GM20000 (cell line): ENCODE measurements at places on chromosomes 7 and 10.
A peak's percentile ranks its signal among the peaks of the same experiment; 100 is the strongest.

GRCh38 chr10:86668297-86669165 is at the start of gene LDB3:
TSS of gene LDB3 (plus strand) at chr10:86668511. CDS start at chr10:86668692, 181 bp downstream.
- peak; percentile 64 for DNase-seq

DNA sequence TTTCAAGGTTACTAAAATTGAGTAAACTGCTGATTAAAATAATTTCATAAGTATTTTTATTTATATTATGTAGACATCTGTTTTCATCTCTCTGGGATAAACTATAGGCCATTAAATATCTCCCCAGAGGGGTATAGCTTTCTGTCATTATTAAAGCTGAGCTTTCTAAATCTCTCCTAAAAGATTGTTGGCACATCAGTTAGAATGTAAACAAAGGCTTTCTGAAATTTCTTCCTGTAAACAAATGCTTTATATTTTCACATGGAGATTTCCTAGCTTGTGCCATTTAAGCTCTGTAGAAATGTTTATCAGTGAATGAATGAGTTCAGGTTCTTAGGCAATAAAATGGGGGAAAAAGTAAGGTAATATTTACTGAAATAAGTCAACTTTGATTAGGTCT is 35.7 kb downstream of the PPP1R9A start:
- no peak for DNase-seq

GRCh38 chr7:65276822-65277221 is 96.8 kb upstream of the ZNF92 start:
- DNase-seq, result no peak

DNA sequence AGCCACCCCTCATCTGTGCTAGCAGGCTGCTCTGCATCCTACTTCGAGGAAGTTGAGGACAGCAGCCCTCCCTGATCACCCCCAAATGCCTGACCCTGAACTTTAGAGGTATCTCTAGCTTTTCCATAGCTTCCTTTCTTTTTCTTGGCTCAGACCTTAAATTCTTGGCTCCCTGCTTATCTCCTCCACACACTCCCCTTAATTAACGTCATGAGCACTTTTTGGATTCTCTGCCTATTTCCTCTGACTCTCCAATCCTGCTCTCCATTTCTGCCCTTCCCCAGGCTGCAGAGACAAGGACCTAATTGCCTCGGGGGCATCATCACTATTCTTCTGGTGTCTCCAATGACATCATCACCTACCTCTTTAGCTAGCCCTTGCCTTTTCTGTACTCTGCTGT is 40.8 kb upstream of the SEC61G start:
- DNase-seq, result no peak
